ENCODE measurements at places on chromosomes 11 and 22.

DNA sequence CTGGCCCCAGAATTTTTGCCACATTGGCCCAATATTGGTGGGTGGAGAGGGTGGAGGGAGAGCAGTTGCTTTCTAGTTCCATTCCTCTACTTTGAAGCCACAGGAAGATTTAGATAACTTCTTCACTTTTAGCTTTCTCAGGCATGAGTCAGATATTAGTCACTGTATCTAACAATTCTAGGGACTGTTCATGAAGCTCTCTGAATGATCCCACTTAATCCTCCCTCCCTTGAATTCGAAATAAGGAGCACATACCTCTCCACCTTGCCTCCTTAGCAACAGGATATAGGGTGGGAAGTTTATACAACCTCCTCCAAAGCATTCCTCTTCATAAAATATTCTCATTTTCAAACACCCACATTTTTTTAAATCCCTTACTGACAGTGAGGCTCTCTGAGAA lies 13.5 kb downstream of the FSHB start:
- DNase-seq = no peak

DNA sequence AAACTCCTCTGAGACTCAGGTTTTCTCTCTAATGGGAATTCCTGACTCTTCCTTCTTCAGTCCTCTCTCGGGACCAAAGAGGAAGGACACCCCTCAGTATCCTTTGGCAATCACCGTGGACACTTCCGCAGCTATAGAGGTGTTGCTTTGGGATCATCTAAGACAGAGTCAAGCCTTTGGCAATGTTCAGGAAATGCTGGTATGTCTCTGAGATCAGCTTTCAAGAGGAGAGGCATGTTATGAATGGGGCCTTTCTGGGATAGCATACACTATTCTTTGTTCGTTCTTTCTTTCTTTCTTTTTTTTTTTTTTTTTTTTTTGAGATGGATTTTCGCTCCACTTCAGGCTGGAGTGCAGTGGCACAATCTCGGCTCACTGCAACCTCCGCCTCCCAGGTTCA lies 14.2 kb upstream of the OLFML1 start:
- DNase-seq = no peak

DNA sequence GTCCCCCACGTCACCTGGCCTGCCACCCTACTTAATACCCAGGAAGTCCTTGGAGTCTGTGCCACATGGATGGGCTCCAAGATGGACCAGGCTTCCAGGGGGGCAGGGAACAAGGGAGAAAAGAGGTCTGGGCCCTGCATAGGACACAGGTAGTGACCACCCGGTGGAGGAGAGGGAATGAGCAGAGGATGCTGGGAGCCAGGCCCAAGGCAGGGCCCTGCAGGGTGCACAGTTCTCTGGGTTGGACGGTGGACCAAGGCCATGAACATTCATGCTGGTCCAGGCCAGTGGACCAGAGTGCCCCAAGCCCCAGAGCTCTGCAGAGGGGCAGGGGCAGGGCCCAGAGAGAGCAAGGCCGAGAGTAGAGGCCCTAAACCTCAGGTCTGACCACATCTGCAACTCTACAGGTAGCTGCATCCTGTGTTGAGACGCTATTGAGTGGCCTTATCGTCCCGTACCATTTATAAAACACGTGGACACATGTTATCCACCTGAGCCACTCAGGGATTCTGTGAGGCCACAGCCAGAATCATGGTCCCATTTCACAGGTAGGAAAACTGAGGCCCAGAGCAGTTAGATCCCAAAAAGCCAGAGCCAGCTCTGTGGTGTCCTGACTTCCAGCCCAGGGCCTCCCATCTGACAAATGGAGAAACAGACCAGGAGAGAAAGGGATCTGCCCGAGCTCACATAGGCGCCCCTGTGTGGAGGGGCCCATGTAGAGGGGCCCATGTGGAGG lies 46.4 kb downstream of the IGLL5 start:
- DNase-seq = no peak

DNA sequence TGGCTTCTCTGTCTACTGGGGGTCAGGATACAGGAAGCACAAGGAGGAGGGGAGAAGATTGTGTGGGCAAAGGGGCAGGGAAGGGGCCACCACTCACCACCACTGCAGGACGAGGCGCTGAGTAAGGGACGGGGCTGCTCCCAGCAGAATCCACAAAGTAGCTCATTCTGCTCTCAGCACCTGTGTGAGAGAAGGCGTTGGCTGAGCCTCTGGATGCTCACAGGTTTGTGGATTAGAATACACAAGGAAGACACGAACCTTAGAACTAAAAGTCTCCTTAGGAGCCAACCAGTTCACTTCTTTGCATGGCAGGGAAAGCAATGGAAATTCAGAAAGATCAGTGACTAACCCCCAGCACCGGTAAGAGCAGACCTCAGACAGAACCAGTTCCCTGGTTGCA lies 14.4 kb downstream of the ETS1 start:
- no peak for DNase-seq

DNA sequence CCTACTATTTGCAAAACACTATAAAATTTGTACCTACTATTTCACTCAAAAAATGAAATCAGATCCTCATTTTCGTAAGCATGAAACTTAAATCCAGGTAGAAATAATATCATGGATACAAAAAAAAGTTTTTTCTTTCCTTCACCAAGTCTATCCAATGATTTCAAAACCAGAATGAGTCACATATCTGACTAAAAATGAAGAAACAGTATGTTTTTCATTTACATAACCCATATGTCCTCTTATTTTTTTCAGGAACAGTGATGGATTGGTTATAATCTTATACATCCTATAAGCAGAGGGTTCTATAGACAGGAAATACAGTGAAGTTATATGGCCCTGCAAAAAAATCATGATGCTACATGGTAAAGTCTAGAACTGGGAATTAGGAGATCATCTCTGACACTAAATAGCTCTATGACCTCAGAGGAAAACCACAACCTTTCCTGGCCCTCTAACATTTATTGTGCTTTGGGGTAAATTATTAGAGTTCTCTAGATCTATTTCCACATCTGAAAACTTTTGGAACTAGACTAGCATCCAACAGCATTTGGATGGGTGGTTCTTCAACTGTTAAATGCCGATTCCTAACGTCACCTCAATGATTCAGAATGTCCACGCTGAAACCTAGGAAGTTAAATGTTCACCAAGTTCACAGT lies 10.9 kb downstream of the MTMR2 start:
- no peak for DNase-seq

- no peak for DNase-seq
Observed at GRCh38 chr11:44886790-44887140, 63.9 kb downstream of the TP53I11 start.

DNA sequence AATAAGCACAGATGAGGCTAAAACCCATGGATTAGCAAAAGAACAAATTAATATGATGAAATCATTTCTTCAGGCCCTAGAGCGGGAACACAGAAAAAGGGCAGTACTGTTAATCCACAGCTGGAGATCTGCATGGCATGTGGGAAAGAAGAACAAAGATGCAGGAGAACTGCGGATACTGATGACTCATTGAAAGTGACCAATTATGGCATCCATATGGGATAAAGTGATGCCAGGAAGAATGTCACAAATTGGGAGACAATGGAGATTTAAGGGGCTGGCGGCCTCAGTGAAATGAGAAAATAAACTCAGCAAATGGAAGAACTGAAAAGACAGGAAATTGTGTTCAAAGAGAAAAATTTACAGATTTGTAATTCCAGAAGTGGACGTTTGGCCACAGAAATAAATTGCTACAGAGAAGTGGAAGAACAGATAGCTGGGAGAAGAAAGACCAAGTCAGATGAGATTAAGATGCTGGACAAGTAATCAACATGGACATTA lies 39.4 kb downstream of the SIK3 start:
- no peak for DNase-seq
